ENCODE measurements at places on chromosomes 11 and 22.

- no peak for DNase-seq
Measured at GRCh38 chr22:50523806-50524675, 1.4 kb downstream of the SCO2 start.

- DNase-seq = no peak
Measured at GRCh38 chr11:115700496-115700895, 196.3 kb upstream of the CADM1 start.

GRCh38 chr22:49604732-49605302, 222.9 kb downstream of the BRD1 start:
- no peak for DNase-seq

- DNase-seq = no peak
Measured at GRCh38 chr11:92697461-92698312, 271.8 kb upstream of the MTNR1B start.

DNA sequence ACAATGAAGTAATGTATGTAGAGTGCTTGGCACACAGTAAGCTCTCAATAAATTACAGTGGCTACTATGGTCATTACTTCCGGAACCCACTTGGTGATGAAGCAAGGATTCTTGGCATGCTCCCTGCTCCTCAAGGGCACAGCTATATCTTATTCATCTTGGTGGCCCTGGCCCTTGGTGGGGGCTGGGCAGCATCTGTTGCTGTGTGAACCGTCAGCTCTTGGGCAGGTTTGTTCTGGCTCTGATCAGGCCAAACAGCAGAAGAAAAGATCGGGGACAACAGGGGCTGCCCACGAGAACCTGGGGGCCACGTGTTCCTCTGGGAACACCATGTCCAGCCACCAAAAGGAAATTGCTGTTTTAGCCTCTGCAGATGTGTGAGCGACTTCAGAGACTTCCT, 136.9 kb upstream of the SYT13 start:
- DNase-seq = no peak

GRCh38 chr11:41056892-41057569, 402.4 kb downstream of the LRRC4C start:
- no peak for DNase-seq

GRCh38 chr11:102085864-102086551, 24.2 kb upstream of the YAP1 start:
- DNase-seq = no peak
